ENCODE measurements at places on chromosomes 3 and 15. TPM values are rescaled to one million over a fixed set of nuclear protein-coding genes. Genes with fewer than 3 reads are reported as not detected.

ARGFX gene
- total RNA-seq, result not detected

CCR9 gene
- total RNA-seq, result 2.3 TPM

GLDN gene
- total RNA-seq, result not detected

CAV3 gene
- not detected for total RNA-seq

DNA sequence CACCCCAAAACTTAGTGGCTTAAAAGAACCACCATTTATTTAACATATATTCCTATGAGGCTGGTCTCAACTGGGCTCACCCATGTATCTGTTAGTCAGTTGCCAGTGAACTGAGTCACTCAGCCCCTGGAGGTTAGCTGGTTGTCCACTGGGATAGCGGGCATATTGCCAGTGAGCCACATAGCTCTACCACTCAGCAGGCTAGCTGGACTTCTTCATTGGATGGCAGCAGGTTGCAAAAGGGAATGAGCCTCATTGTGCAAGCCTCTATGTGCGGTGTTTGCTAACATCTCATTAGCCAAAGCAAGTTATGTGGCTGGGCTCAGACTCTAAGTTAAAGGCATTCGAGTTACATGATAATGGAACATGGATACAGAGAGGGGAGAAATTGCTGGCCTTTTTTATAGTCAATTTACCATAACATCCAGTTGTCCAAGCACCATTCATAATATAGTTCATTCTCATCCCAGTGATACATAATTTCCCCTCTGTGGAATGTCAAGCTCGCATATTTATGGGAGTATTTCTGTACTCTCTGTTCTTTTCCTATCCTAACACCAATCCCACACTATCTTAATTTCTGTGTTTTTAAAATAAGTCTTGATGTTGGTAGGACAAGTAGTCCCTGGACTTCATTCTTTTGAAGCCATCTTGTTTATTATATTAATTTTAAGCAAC lies 8.7 kb downstream of the BTD start:
- no peak for DNase-seq
- no peak overlapping the region for H3K4me3 ChIP-seq
- H3K4me1 ChIP-seq, result no peaks in the 10 kb centered on the region
- no peaks in the 10 kb centered on the region for H3K36me3 ChIP-seq
- no peaks in the 10 kb centered on the region for H3K27me3 ChIP-seq

- H3K4me1 ChIP-seq, result peaks cover 5% of the 10 kb centered on the region
These were observed 2.2 kb downstream of the INAFM2 start for GRCh38 chr15:40325700-40326099.

- DNase-seq, result no peak
- H3K4me3 ChIP-seq, result no peak overlapping the region
These were observed 207.1 kb downstream of the MEIS2 start for GRCh38 chr15:36893276-36893675.

DNA sequence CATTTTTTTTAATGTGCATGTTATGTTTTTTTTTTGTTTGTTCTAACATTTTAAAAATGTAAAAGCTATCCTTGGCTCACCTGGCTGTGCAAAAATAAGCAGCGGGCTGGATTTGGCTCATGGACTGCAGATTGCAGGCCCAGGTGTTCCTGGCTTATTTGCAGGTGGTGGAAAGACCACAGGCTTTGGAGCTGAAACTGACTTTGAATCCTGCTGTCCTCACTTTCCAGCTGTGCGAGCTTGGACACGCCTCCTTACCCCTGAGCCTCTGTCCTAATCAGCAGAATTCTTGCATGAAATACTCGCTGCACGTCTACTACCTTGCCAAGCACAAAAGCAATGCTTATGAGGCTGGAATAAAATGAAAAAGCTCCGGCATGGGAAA lies 188.7 kb upstream of the TPM1 start:
- no peaks in the 10 kb centered on the region for H3K4me1 ChIP-seq
- no peaks in the 10 kb centered on the region for H3K27me3 ChIP-seq
- H3K36me3 ChIP-seq, result no peaks in the 10 kb centered on the region

KLHL40 gene
- total RNA-seq, result not detected

MKRN3 gene
- total RNA-seq, result not detected

GRCh38 chr3:154113609-154114008 lies 7.6 kb upstream of the ARHGEF26 start:
- no peak overlapping the region for H3K4me3 ChIP-seq
- no peak for DNase-seq
- no peaks in the 10 kb centered on the region for H3K27me3 ChIP-seq
- no peak overlapping the region for H3K27ac ChIP-seq
- no peaks in the 10 kb centered on the region for H3K4me1 ChIP-seq

DNA sequence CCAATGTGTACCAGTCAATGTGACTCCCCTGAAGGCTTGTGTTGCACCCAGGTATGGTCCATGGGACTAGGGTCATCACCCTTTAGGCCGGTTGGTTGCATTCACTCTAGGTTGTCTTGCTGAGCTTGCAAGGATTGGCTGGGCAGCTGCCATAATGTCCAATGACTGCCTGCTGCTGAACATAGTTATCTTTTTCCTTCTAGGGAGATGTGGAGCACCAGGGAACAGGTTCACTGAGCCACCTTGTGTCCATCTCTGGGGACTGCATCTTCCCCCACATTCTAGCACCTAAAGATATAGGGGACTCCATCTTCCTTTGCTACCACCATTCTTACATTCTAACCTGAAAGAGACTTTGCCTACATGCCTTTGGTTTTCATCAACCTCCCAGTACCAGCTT lies 580.4 kb upstream of the TBL1XR1 start:
- H3K36me3 ChIP-seq, result no peaks in the 10 kb centered on the region
- no peak overlapping the region for H3K4me3 ChIP-seq
- no peaks in the 10 kb centered on the region for H3K27me3 ChIP-seq
- no peaks in the 10 kb centered on the region for H3K4me1 ChIP-seq

DNA sequence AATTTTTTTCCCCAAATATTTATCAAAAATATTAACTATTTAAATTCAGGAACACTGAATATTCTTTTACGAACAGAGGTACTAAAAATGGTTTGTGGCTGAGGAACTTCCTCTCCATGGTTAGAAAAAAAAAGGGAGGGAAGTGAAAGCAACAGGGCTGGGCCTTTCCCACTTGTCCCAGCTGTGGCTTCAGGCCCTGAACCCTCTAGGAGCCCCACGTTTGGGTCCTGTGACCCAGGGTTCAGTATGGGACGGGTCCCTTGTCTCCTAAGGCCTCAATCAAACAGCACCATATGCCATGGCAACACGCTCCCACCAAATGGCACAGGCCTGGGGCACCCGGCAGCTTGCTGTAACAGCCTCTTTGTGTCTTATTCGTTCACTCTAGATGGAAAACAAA lies 32.4 kb downstream of the POC1A start:
- peaks cover 8% of the 10 kb centered on the region for H3K36me3 ChIP-seq
- peak overlapping the region; percentile 94 for H3K27ac ChIP-seq
- no peak for DNase-seq
- H3K4me3 ChIP-seq, result no peak overlapping the region

- no peak overlapping the region for H3K4me3 ChIP-seq
- no peaks in the 10 kb centered on the region for H3K27me3 ChIP-seq
- DNase-seq, result no peak
- no peaks in the 10 kb centered on the region for H3K36me3 ChIP-seq
- no peaks in the 10 kb centered on the region for H3K4me1 ChIP-seq
These were observed 116.1 kb upstream of the KLHL25 start for GRCh38 chr15:85910834-85911233.

DNA sequence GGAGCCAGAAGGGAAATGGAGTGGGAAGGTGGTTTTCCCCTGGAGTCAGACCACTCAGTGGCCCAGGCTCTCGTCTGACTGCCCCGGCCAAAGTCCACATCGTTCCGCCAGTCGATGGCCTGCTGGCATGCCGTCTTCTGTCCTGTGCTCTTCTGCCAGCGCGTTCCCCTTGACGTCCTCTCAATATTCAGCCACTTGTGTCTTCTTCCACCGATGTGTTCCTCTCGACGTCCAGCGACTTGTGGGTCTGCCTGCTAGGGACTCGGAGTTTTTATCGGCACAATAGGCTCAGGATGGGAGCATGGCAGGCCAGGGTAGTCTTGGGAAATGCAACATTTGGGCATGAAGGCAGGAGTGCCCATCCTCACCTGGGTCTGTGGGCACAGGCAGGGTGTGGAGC lies 542.5 kb upstream of the LMCD1 start:
- no peaks in the 10 kb centered on the region for H3K4me1 ChIP-seq
- H3K36me3 ChIP-seq, result no peaks in the 10 kb centered on the region
- DNase-seq, result no peak
- H3K4me3 ChIP-seq, result no peak overlapping the region
- H3K27ac ChIP-seq, result no peak overlapping the region
- H3K27me3 ChIP-seq, result no peaks in the 10 kb centered on the region

DNA sequence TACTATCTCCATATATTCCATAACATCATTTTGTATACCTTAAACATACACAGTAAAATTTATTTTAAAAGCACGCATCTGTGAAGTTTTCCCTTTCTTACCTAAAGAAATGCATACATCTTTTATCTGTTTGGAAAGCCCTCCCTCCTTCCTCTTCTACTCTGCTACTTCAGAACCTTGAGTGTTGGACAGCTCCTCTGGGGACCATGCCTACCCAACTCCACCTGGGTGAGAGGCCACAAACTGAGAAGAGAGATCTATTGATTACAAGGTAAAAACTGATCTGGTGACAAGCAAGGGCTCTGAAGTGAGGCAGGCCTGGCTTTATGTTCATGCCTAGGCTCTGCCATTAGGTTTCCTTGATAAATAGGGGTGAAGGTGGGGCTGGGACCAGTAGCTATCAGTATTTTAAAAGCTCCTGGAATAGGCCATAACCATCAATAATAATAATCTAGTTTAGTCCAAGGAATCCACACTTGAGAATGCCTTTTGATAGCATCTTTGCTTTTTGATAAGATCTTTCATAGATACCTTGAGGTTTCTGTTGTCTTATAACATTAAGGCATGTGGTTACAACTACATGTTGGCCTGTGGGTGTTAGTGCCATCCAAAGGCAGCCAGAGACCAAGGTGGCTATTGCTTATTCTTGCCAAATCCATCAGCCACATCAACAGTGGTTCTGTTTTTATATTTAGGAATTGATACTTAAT lies 148.8 kb downstream of the KCNMB2 start:
- DNase-seq, result no peak
- H3K4me3 ChIP-seq, result no peak overlapping the region

DNA sequence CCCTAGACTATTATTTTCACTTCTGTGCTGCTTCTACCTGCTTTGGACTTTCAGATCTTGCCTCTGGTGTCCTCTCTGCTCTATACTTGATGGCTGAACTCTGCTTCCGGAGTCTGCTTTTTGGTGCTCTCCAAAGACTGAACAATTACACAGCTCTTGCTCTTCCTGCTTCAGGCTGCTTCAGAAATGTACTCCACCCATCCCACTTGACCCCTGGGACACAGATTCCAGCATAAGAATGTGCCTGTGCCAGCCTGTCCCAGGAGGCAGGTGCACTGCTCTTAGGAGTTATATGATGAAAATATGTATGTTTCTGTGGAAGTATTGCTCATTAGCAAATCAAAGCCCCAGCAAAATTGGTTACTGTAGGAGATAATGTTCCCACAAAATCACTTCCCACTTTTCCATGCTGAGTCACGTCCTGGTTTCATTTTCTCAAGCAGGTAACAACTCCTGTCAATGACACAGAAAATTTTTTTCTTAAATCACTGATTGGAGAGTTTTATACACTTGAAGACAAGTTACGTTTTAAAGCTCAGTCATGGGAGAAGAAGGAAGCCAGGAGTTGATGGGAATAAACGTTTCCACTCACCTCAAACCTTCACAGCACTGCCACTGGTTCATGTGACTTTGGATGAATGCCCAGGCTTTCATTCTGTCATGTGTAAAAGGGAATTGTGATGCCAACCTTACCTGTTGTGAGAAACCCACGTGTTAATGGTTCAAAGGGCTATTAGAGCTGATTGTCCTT lies 239.4 kb upstream of the ZPLD1 start:
- H3K27ac ChIP-seq, result no peak overlapping the region
- no peaks in the 10 kb centered on the region for H3K4me1 ChIP-seq
- no peak for DNase-seq
- no peaks in the 10 kb centered on the region for H3K36me3 ChIP-seq
- H3K27me3 ChIP-seq, result no peaks in the 10 kb centered on the region
- no peak overlapping the region for H3K4me3 ChIP-seq

GRCh38 chr3:37475435-37475834 lies 301.1 kb upstream of the LRRFIP2 start:
- no peaks in the 10 kb centered on the region for H3K4me1 ChIP-seq
- H3K4me3 ChIP-seq, result no peak overlapping the region
- no peaks in the 10 kb centered on the region for H3K27me3 ChIP-seq
- no peak overlapping the region for H3K27ac ChIP-seq
- DNase-seq, result no peak
- no peaks in the 10 kb centered on the region for H3K36me3 ChIP-seq

DNA sequence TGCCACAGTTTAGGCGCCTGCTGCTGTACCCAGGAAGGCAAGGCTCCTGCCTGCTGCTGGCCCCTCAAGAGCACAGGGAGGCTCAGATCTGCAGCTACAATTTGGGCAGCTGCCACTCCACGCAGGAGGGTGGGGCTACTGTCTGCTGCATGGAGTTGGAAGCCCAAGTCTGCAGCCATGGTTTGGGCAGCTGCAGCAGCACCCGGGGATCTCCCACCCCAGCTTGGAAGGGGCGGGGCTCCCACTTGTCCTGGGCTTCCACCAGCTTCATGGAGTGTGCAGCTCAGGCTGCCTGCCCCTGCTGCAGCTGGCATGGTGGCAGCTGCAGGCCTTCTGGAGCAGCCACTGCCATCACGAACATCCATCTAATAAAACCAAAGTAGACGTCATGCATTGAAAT lies 512.9 kb downstream of the PYDC2 start:
- no peaks in the 10 kb centered on the region for H3K27me3 ChIP-seq
- H3K4me1 ChIP-seq, result peaks cover 4% of the 10 kb centered on the region
- no peak overlapping the region for H3K27ac ChIP-seq
- H3K4me3 ChIP-seq, result no peak overlapping the region

- no peak overlapping the region for H3K4me3 ChIP-seq
- peaks cover 5% of the 10 kb centered on the region for H3K4me1 ChIP-seq
- H3K27ac ChIP-seq, result no peak overlapping the region
- no peaks in the 10 kb centered on the region for H3K27me3 ChIP-seq
These were observed 57.6 kb upstream of the ATP11B start for GRCh38 chr3:182735672-182736071.

CEMIP gene
- total RNA-seq, result 0.44 TPM

GP9 gene
- total RNA-seq, result not detected

DNA sequence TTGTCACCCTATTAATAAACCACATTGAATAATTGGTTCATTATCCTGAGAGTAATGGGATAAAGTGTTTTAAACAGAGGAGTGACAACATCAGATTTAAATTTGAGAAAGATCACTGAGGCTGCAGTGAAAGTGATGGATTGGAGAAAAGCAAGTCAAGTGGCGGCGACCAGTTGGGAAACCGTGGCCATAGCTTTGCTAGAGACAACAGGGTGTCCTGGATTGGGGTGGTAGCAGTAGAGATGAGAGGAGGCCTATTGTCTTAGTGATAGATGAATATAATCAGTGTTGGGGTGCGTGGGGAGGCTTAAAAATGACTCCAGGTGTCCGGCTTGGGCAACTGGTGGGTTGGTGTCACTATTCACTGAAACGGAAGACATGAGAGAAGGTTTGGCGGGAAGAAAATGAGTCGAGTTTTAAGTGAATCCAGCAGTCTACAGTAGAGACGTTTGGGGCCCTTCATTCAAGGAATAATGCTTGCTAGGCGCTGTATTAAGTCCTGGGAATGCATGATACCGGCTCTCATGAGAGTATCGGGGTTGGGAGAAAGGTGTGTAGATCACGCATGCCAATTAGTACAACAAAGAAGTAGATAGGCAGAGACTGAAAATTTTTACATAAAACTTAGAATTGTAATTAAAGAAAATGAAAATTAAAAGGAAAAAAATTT lies 819 bp downstream of the NEK4 start:
- H3K27ac ChIP-seq, result no peak overlapping the region
- no peaks in the 10 kb centered on the region for H3K36me3 ChIP-seq
- peaks cover 4% of the 10 kb centered on the region for H3K4me1 ChIP-seq

- H3K4me3 ChIP-seq, result no peak overlapping the region
- no peaks in the 10 kb centered on the region for H3K36me3 ChIP-seq
- DNase-seq, result no peak
- H3K4me1 ChIP-seq, result no peaks in the 10 kb centered on the region
These were observed 271.2 kb downstream of the FAM43A start for GRCh38 chr3:194956697-194957396.
